ENCODE measurements at places on chromosomes 5 and 9.

- DNase-seq = peak; percentile 19
Observed at GRCh38 chr9:116860509-116861120, 173.5 kb downstream of the TRIM32 start.

DNA sequence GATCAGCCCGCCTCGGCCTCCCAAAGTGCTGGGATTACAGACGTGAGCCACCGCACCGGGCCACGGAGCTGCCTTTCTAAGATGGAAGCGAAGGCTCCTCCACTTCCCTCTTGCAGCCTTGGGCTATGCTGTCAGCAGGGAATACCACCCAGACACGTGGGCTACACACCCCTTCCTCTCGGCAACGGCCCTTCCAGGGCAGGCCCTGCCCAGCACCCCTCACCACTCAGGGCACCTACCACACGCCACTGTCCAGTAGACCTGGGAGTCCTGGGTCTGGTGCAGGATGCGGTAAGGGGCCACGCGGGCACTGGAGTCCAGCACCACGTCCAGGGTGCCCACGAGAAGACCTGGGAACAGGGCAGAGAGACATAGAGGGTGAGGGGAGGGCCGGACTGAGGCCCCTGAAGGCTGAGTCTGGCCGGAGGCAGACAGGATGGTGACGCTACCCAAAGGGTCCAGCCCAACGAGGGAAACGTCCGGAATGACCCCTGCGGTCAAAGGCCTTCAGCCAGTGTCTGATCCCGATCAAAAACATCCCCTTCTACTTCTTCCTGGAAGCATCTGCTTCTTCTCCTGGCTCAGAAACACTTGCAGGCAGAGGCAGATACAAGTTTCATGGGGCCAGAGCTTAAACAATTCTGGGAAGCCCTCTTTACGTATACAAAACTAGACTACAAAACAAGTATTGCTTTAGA lies 3.1 kb downstream of the TBC1D9B start:
- DNase-seq = no peak

DNA sequence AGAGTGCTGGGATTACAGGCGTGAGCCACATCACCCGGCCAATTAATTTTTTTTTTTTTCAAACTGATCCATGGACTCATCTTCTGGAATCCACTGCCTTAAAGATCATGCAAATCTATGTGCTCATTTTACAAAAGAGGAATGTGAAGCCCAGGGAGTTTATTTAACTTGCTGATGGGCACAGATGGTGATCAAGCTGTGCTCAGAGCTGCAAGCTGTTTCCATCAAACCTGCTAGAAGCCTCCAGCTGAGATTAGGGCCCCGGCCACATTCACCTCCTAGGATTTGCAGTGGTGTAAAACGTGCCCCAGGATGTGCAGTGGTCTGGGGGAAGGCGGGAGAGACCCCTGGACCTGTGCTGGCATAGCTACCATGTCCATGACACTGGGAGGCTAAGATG lies 56.1 kb upstream of the TUT7 start:
- DNase-seq = no peak

DNA sequence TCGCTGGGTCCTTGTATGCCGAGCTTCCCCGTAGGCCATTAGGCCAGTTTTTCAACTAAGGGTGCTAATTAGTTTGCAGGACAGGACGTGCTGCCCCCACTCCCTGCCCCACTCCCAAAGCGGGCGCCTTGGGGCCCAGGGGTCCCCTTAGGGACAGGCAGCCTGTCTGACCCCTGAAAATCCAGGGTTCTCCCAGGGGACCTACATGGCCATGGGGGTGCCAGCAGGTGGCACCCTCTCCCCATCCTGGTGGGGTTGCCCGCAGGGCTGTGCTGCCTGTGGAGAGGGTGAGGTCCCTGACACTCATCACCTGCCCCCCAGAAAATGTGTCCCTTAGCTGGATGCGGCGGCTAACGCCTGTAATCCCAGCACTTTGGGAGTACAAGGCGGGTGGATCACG lies 8.5 kb upstream of the CCDC187 start:
- DNase-seq = no peak

- DNase-seq = no peak
Observed at GRCh38 chr5:177474002-177474476, 605 bp upstream of the DBN1 start.

DNA sequence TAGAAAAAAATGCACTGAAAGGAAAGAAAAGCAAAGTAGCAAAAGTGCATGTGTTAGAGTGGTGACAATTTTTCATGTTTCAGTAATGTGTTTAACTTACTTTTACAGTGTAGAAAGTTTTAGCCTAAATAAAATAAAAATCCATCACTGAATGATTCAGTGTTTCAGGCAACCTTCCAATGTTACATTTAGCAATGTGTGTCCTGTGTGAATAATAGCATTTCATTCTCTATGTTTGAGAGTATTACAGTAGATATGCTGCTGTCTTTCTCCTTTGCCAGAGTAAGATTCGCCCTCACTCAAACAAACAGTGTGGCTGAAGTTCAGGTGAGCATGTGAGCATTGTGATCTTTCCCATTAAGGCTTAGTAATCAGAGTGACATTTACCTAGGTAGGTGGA lies 171.1 kb downstream of the TARS1 start:
- DNase-seq = peak; percentile 46

DNA sequence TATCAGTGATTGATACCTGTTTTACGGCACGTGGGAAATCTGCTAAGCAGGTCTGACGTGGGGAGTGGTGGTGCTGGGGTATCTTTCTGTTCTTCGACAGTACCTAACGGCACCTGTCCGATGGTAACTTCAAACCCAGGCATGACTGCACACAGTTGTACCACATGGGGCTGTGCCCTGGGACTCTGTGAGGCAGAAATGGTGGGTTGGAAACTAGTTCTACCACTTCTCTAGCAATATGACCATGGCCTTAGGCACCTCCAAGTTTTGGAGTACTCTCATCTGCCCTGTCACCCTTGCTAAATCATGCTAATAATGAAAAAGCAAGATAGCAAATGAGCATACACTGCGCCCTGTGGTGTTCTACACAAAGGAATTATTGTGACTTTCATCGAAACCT lies 30.9 kb downstream of the EPB41L4B start:
- DNase-seq = no peak

- DNase-seq = no peak
Observed at GRCh38 chr9:133581513-133582343, 27.5 kb downstream of the FAM163B start.

- DNase-seq = no peak
Observed at GRCh38 chr5:38832810-38833209, 13.0 kb upstream of the OSMR start.

- DNase-seq = no peak
Observed at GRCh38 chr5:67799732-67800234, 415.8 kb upstream of the PIK3R1 start.

- DNase-seq = no peak
Observed at GRCh38 chr9:86941197-86941596, 6.1 kb downstream of the GAS1 start.

GRCh38 chr9:12777121-12778022 lies 2.6 kb downstream of the LURAP1L start:
- no peak for DNase-seq

DNA sequence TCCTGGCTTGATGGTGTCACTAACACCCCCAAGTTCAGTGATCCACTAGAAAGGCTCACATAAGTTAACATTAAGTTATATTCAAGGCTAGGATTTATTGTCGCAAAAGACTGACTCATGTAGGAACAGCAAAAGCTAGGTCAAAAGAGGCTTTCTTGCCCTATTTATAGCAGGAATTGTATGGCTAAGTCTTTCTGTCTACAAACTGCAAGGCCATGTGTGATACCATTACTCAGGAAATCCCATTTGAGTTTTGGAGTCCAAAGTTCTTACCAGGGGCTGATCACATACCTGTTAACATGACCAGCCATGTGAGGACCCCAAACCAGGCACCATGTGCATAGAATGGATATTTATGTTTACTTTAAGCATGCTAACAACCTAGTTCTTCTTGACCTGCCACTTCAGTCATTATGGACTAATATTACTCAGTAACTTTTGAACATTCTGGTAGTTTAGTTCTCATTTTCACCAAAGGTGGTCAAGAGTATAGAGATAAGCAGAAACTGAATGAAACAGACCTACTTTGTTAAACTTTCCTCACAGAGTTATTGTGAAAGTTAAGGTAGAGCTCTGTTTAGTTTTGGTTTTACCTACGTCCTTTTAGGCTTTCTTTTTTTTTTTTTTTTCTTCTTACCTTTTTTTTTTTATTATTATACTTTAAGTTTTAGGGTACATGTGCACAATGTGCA lies 281.1 kb downstream of the FER start:
- no peak for DNase-seq

- no peak for DNase-seq
Observed at GRCh38 chr5:179568721-179569120, 18.4 kb downstream of the RUFY1 start.

DNA sequence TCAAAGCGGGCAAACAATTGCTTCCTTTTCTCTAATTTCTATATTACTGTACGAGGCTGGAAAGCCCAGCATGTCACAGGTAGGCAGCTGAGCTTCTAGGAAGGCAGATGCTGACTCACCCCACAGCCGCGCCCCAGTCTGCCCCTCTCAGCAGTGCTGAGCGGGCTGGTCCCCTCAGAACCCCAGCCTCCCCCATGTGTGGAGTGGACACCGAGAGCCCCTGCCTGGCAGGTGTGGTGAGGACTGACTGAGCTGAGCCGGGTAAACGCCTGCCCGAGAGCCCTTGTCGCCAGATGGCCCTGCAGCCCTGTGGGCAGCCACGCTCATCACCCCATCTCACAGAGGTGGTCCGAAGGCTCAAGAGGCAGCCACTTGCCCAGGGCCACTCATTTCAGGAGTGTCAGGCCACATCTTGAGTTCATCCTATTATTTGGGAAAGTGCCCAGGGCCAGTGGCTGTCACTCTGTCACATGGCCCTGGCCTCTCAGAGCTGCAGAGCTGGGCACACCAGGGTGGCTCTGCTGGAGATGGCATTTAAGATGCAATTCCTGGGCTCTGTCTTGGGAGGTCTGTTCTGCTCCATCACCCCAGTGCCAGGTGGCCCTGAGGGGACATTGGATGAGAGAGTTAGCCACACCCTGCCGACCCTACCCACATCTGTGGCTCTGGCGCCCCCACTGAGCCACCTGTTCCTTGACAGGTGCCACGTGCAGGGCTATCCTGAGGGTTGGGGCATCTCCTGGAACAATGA lies 12.4 kb downstream of the CARD19 start:
- DNase-seq = no peak

GRCh38 chr5:11174591-11174990 lies 413.6 kb upstream of the DAP start:
- no peak for DNase-seq

DNA sequence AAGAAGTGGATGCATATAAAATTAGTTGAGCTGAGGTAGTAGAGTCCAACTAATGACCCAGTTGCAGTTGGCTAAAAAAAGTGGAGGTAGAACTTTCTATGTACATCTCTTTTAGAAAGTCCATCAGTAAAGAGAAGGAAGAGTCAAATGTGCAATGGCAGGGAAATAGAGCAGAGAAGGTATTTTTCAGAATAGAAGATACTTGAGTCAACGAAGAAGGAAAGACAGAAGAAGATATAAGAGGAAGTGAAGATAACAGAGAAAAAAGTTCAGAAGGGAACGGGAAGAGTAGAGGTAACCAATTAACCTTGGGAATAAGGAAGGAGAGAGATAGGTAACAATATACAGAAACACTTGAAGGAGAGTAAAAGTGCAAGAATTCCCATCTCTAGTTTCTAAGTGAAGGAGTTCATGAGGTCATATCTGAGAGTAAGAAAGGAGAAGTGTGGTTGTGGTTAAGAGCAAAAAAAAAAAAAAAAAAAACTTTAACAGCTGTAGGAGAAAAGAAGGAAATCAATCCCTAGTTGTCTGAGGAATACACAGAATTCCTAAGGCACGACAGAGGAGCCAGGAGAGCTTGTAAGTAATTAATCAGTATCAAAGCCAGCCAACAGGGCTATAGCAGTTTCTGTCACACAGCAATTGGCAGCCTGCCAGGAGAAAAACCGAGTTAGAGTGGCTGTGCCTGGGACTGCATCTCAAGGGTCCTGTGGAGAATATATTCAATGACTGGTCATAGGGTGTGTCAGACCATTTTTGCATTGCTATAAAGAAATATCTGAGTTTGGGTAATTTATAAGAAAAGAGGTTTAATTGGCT lies 61.0 kb downstream of the ARL15 start:
- DNase-seq = peak; percentile 16

- no peak for DNase-seq
Observed at GRCh38 chr9:137023157-137023556, 4.9 kb downstream of the ABCA2 start.

- no peak for DNase-seq
Observed at GRCh38 chr5:402615-403359, 40.2 kb upstream of the EXOC3 start.

DNA sequence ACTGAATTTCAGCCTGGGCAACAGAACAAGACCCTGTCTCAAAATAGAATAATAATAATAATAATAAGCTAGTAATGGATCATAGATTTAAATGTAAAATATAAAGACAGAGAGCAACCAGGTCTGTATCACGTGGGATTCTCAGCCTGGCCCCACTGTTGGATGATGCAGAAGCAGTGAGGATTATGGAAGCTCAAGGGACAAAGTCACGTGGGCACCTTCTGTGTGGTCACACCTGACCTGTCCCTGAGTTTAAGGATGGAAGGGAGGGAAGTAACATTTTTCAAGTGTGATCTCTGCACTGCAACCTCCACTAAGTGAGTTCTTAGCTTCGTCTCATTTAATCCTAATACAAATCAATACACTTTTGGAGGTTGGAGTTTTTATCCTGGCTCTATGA lies 212.5 kb upstream of the IER5L start:
- DNase-seq = no peak

DNA sequence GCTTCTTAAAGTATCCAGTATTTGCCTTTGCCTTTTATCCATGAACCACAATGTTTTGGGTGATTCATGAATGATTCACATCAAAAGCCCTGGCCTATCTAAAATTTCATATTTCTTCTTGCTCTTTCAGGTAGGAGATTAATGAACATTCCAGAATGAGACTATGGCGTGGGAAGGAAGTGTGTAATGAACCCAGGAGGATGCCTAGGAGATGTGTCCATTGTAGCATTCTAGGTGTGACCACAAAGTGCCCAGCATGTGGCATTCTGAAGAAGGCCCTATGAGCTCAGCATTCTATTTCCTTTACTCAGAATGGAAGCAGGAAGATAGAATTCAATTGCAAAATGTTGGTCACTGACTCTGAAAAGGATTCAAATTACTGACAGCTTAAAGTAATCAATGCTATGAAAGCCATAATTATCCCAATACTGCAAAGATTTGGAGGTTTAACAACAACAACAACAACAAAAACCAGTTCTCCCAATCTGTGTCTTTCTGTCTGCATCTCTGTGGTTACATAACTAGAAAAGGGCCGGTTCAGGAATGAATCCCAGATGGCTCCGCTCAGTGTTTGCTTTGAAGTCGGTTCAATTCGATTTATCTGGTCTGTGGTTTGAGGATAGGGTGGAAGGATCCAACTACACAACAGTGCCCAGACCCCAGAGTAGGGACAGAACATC lies 126.7 kb downstream of the FOXD1 start:
- DNase-seq = peak; percentile 91

DNA sequence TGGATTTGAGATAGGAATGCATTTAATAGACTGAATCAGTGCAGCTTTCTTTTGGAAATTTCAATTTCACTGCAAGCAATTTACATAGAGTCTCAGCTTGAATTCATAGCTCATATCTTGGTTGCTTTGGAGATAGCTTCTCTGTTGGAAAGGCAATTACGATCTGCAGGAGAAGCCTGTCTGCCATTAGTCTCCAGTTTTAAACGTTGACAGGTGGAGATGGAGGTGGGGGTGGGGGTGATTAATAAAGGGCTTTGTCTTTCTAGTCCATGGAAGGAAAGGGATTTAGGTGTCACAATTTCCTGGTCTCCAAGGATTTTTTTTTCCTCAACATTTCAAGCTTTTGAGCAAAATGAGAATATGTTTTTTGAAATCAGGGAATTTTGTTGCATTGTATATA lies 184.7 kb downstream of the CARTPT start:
- no peak for DNase-seq

All from fibroblast of skin of left biceps (primary cell).